ENCODE measurements at places on chromosomes 5 and 9.

DNA sequence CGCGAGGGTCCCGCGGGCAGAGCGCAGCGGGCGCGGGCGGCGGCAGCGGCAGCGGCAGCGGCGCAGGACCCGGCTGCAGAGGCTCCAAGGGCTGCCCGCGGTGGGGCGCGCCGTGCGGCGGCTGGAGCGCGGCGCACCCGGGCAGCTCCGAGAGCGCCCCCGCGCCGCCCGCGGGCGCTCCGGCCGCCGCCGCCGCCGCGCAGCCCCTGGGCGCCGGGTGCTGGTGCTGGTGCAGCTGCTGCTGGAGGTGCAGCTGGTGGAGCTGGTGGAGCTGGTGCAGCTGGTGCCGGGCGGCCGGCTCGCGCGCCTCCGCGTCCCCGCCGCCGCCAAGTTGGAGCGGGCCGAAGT lies 644 bp downstream of the IER5L start:
- DNase-seq: peak; percentile 77

GRCh38 chr9:20325008-20325407 lies 297.3 kb downstream of the MLLT3 start:
- no peak for DNase-seq

- no peak for DNase-seq
These were observed 41.8 kb downstream of the FYB1 start for GRCh38 chr5:39177631-39177964.

DNA sequence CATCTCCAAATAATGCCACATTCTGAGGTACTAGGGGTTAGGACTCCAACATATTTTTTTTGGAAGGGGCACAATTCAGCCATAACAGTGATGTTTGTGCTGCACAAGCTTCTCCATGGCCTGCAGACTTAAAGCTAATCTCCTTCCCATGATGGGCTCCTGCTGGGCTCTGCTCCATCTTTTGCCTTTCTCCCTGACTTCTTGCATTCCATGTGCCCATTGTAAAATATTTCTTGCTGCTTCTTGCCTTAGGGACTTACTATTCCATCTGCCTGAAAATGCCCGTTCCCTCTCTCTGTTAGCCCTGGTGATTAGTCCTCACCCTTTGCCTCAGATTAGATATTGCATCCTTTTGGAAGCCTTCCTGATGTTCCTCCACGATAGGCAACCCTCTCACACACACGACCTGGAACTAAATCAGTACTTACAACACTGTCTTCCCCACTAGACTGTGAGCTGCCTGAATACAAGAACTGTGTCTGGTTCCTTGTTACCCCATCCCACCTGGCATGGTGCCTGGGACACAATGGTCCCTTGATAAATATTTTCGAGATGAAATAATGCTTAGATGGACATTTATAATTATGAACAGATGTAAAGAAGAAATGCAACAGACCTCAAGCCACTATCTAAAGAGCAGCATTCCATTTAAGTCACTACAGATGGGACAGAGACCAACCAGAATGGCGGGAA lies 33.5 kb downstream of the OR1J1 start:
- DNase-seq: no peak

DNA sequence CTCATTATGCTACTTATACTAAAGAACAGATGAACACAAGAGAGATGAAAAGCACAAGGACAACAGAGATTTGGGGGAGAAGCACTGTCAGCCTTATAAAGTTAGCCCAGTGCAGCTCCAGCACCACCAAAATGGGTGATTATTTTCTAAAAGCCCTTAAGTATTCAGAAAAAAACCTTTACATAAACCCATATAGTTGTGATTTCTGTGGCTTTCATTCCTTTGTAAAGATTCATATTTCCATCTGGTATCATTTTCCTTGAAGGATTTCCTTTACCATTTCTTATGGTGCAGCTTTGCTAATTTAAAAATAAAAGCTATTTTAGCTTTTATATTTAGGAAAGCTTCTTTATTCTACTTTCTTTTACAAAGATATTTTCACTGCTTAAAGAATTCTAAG lies 311.0 kb downstream of the TMEM167A start:
- no peak for DNase-seq

DNA sequence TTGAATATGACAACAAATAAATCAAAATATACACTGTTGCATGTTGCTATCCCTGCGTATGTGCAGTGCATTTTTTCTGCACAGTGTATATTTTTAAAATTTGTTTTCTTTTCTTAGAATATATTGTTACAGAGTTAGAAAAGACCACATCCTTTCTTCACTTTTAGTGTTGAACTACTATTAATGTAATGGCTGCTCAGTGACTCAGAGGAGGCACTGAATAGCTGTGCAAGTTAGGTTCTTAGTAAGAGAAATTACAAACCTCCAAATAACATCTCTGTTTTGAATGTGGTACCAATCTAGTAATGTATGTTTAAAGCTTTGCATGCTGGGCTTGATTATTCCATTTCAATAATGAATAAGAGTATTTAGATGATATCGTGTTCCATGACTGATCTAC lies 208.9 kb upstream of the PRR16 start:
- no peak for DNase-seq

DNA sequence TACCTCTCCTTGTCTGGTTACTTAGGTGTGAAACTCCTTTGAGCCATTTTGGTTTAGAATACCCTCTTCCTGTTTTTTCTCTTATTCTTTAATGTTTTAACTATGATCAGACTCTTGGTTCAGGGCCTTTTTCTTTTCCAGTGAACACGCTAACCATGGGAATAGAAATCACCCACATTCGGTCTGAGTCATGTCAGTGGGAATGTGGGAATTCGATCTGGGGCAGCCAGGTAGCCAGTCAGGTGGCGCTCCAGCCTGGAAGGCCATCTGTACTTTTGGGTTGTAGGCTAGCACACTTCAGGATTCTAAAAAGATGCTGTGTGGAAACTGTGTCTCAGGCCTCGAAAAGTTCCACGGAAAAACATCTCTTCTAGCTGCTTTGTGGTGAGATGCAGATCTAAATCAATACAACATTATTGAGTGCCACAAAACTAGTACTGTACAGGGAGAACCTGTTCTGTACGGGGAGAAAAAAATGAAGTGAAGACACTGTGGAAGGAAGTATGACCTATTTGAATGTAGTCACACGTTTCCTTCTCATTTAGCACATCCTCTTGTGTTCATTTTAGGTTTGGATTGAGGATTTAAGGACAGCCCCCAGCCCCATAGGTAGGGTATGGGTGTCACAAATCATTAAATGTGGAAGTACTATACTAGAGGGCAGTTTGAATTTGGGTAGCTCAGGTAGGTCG lies 36.4 kb downstream of the SNX30 start:
- DNase-seq: no peak

DNA sequence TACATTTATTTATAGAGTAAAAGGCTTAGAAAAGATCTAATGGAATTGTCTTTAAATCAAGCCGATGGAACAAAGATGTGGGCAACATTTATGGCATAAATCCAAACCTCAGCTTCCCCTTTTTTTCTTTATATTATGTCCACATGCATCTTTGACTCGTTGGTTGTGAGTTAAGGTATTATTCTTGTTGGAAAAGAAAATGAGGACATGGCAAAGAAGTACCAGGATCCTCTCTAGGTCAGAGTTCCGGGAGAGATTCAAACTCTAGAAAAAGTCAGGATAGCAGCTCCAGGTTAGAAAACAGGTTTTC lies 508 bp upstream of the NME5 start:
- DNase-seq: no peak

- no peak for DNase-seq
These were observed 5.1 kb downstream of the GLDC start for GRCh38 chr9:6640268-6641051.

- DNase-seq: peak; percentile 45
These were observed 82.1 kb downstream of the SLIT3 start for GRCh38 chr5:169218861-169219260.

GRCh38 chr5:14767735-14768507 lies 103.4 kb downstream of the OTULIN start:
- no peak for DNase-seq

- peak; percentile 42 for DNase-seq
These were observed 468.1 kb downstream of the KCTD16 start for GRCh38 chr5:144638787-144639186.

- DNase-seq: no peak
These were observed 354.6 kb downstream of the ARRDC3 start for GRCh38 chr5:91028499-91028956.

- DNase-seq: no peak
These were observed 117.2 kb downstream of the CDC42SE2 start for GRCh38 chr5:131381021-131381420.
